ENCODE measurements at places on chromosomes 4 and X.

DNA sequence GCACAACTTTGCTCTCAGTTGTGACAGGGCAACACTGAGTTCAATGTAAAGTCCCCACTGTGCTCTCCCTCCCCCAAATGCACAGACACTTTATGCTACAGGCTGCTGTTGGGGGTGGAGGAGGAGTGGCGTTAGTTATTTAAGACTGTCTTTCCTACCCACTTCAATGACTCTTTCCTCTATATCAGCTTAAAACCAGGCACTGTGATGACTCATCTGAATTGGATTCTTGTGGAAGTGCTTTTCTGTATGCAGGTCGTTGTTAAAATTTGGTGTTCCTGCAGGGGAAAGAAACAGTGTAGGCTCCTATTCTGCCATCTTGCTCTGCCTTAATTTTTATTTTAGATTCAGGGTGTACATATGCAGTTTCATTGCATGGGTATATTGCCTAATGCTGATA, 1157.2 kb upstream of the ADGRL3 start:
- no peak for DNase-seq

GRCh38 chr4:40307627-40308497, 27.3 kb upstream of the CHRNA9 start:
- DNase-seq, result no peak

DNA sequence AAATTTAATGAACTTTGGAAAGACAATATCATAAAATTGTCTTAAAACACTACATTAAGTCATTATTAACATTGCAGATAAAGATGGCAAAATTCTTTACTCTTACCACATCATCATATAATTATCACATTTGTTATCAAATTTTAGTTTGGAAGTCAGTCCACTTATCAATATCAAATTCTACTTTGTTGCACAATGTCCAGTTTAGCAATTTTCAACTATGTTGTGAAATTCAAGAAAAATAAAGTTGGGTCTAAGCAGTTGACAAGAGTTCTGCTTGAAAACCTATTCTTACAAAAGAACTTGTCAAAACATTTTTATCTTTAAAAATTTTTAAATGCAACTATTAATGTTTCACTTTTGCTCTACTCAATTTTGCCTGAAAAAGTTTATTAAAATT, 44.7 kb upstream of the TET2 start:
- DNase-seq, result no peak

GRCh38 chr4:182306792-182307507, 63.7 kb downstream of the TENM3 start:
- DNase-seq, result no peak

GRCh38 chr4:83783215-83783614, 247.3 kb downstream of the GPAT3 start:
- no peak for DNase-seq

- no peak for DNase-seq
Measured at GRCh38 chr4:65521666-65522065, 148.6 kb downstream of the EPHA5 start.

DNA sequence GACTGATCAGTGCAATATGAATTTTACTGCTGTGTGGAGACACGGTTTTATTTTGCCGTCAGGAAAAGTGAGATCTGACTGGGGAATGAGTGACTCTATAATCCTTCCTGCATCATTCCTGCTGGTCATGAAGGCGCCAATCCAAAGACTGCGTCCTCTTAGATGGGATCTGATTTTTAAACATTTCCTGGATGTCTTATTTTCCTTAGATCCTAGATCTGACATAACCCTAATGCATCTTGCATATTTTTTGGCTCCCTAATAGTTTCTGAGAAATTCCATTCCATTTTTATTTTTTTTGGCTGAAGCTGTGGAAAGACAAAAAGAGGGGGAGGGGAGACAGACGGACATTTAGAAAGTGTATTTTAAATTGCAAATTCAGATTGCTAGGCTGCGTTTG, 454.9 kb upstream of the FAT1 start:
- no peak for DNase-seq

DNA sequence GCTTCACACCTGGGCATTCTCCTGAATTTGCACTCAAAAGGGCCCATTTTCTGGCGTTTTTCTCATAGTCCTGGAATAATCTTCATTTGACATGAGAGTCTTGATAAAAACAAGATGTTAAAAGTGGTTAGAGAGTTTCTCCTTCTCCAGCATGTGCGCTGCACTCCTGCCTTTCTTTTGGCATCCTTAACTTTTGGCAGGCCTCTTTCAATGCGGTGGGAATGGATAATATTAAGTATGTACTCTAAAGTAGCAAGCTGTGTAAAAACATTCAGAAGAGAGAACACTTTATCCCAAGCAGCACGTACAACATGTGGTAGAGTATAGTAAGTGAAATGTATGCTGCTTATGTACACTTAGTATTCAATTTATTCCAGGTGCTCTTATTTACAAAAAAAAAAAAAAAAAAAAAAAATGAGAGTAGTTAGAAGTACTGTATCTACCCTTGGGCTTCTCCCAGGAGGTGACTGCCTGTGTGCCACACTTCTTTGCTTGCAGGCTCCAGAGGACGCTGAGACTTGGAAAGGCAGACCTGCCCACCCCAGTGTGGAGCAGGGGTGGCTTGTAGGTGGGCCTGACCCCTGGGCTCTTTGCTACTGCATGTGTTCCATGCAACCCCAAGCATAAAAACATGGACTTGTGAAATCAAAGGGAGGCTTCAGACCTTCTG, 3.9 kb downstream of the FGF2 start:
- no peak for DNase-seq

DNA sequence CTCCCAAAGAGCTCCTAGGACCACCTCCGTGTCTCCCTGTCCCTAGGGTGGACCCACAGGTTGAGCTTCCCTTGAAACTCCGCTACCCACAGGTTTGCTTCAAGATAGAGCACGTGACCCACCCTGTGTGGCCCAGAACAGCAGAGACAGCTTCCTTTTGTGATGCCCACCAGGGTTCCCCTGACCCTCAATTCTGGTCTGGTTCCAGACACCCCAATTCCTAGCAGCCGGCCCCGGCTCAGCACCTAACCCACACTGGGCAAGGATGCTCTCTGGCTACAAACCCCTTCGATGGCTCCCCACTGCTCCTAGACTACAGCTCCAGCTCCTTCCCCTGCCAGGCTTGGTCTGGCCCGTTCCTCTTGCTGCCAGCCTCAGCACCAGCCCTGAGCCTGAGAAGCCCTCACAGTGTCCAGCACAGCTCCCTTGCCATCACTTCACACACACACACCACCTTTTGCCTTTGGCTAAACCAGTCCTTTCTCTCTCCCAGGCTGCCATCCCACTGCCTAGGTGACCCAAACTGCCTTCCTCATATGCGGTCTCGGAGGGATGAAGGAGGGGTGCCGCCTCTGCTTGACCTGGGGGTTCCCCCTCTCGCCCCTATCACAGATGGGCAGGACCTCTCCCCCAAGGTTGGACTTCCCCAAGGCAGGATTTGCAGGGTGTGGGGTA, 6.2 kb downstream of the PNCK start:
- no peak for DNase-seq

GRCh38 chr4:68810919-68811318, 4.9 kb upstream of the UGT2B10 start:
- DNase-seq, result no peak
